ENCODE measurements at places on chromosomes 3 and 15. TPM values are rescaled to one million over a fixed set of nuclear protein-coding genes. Genes with fewer than 3 reads are reported as not detected.

The SLC12A1 gene
- 0.02 TPM for polyA plus RNA-seq

The ABHD5 gene
- polyA plus RNA-seq, result 4.2 TPM

The PDZRN3 gene
- 1.7 TPM for polyA plus RNA-seq

DNA sequence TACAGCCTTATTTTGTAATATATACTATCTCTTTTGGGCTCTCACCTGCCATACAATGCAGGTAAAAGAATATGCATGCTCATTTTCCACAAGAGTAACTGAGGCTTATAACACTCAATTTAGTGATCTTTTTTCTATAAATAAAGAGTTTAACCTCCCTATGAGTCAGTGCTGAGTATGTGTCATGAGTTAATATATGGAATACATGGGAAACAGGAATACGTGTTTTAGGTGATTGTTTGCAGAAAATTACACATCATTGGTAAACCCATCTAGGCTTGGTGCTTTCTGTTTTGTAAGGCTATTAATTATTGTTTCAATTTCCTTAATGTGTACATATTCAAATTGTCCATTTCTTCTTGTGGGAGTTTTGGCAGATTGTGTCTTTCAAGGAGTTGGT, 411.3 kb downstream of the GRM7 start:
- DNase-seq, result no peak

DNA sequence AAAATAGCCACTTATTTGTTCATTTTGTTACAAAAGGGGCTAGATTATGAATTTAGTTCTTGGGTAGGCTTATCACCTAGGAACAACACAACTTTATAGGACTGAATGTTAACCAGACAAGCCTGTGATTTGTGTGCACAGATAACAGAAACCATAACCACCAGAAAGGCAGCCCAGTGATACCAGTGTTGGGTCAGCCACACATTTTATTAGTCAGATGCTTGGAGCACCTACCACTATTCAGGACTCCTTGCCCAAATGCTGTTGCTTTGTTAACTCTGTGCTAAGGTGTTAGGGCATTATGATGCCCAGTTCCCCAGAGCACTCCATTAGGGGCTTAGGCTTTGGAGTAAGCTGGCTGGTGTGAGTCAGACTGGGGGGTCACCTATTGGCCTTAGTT, 22.5 kb downstream of the PLCL2 start:
- DNase-seq, result no peak

DNA sequence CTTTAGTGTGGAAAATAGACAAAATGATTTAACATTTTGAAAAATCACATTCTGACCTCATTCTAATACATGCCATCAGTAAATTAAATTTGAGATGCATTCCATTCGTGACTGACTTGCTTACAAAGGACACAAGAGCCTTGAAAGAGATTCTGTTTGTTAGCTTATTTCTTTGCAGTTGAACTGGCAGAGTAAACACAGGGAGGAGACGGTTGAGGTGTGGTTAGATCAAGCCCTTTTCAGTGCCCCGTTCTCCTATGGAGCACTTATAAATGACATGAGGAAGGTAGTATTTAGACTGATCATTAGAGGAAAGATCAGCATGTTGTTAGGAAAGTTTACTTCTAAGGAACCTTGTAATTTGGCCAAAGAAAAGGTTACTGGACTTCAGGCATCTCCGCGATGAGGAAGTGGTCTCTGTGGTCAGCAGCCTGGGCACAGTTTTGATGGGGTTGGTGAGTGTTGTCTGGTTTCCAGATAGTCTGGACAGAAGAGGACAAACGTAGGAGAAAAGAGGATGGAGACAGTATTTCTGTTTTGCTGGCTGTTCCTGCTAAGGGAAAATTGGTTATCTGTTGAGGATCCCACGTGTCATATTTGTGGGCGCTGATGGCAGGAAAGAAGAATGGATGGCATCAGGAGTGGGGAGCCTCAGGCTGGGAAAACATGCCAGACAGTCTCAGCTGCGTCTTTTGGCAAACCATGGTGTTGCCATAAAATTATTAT, 328.9 kb upstream of the TBL1XR1 start:
- DNase-seq, result no peak

DNA sequence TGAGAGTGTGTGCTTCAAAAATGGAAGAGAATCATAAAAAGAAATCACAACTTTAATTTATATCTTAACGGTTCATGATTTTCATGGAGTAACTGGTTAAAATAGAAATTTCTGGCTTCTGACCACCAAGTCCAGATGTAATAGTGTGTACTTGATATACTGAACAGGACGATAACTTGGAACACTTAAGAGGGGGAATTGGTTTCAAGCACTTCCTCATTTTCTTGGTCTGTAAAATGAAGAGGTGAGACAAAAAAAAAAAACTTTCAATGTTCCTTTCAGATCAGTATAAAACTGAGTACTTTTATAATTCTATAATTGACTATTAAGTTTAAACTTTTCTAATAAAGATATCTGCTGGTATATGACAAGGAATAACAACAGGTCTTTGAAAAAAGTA, 64.0 kb upstream of the TRA2B start:
- DNase-seq, result no peak

GRCh38 chr3:118714800-118715199, 319.8 kb downstream of the IGSF11 start:
- DNase-seq, result no peak

DNA sequence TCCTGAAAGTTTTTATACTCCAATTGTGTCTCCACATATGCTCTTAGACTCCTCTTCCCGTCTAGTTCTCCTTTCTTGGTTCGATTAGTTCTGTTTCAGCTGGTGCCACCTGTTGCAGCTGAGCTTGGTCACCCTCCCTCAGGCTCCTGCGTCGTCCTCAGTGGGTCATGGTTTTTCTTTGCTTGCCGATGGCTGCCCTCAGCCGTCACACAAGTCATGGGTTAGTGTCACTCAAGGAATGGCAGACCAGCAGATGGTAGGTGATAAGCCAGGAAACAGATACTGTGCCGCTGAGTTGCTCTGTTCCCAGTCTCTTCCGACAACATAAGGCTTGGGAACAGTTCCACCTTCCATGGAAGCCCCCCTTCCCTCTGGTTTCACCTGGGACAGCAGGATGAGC, 109.9 kb downstream of the IGF1R start:
- no peak for DNase-seq

DNA sequence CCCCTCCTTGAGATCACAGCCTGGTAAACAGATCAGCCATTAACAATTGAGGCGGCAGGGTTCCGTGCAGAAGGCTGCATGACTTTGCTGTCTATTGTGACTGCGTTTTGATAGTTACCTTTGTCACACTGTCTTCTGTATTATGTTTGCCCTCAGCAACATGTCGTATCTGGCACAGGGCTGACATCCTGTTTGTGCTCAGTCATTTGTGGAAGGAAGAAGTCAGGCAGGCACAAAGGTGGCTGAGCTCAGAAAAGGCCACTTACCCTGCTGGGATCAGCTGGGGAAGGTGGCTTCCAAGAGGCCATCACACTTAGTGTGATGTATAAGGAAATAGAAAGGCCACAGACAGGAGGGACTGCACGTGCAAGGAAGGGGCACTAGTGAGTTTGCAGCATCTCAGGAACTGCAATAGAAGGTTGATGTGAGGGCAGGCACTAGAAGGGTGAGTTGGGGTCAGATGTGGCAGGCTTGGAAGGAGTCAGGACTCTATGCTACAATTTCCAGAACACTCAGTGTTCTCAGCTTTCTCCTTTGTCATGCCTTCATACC, 13.4 kb downstream of the PML start:
- no peak for DNase-seq

DNA sequence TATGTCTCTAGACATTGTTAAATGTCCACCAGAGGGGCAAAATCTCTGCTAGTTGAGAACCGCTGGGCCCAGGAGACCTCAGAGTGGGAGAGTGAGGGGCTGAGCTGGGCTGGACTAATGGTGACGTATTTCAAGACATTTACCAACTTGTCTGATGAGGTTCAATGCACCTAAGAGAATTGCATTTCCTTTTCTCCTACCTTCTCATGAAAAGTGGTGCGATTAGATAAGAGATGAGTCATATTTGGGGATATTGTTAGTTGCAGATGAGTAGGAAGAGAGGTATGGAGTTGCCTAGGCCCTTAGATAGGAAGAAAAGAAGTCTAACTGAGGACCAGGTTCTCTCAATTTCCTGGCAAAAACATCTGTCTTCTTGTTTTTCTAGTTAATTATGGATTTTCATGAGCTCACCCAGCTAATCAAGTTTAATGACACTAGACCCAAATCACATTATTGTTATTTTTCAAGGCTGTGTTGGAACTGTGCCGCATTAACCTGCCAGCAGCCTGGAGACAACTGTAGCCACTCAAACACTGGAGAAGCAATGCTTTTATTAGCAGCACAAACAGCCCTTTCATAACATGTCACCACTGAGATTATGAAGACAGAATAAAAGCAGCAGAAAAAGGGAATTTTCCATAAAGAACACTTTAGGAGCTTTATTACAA, 144.2 kb downstream of the PDCD6IP start:
- DNase-seq, result no peak

GRCh38 chr3:10919636-10920035, 72.9 kb upstream of the SLC6A1 start:
- DNase-seq, result no peak

- DNase-seq, result no peak
Observed at GRCh38 chr3:149892371-149892770, 78.3 kb downstream of the PFN2 start.

DNA sequence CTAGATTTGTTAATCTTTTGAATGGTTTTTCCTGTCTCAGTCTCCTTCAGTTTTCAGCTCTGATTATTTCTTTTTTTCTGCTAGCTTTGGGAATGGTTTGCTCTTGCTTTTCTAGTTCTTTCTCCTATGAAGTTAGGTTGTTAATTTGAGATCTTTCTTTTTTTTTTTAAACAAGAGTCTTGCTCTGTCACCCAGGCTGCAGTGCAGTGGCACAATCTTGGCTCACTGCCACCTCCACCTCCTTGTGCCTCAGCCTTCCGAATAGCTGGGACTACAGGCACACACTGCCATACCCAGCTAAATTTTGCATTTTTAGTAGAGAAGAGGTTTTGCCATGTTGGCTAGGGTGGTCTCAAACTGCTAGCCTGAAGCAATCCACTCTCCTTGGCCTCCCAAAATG, 56.7 kb downstream of the UQCC5 start:
- DNase-seq, result no peak

Measured in spleen (tissue), 13 donors.